ENCODE measurements at places on chromosomes 1 and 21.

DNA sequence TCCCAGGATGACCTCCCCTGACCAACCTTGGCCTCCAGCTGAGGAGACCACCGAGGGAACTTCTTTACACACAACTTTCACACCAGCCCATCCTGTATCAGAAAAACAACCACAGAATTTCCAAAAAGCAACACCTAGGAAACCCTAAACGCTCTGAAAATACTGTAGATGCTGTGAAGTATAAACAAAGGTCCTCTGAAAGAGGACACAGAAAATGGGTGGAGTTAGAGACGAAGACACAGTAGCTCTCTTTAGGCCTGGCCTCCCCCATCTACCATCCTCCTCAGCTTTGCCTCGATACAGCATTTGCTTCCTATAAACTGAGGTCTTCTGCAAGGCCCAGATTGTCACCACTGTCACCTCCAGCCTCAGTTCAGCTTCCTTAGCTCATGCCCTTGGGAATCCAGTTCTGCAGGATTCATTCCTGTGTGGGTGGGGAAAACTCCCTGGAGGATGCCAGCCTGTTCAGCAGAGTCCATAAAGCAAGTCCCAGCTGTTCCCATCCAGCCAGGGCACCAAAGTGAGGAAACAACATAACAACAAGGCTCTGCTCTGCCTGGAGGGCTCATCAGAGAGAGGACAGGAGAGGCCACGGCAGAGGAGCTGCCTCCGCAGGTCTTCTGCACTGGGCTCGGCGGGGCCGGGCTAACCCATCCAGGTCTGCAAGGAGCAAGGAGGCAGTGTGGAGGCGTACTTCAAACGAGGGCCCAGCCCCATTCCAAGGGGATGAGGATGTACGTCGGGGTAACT lies 15.0 kb downstream of the PIK3C2B start:
- DNase-seq = no peak

DNA sequence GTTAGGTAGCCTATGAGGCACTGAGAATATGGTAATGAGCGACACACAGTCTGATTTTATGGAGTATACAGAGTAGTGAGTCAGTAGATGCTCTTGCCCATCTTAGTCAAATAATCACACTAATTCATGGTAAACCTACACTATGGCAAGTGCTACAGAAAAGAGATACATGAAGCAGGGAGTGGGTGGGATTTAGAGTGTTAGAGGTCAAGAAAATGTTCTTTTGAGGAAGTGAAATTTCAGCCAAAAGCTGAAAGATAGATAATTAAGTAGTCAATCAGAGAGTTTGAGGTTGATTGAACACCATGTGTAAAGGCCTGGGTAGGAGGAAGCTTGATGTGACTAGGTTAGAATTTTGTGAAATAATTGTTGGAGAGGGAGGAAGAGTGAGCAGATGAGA lies 14.7 kb downstream of the MDM4 start:
- no peak for DNase-seq

DNA sequence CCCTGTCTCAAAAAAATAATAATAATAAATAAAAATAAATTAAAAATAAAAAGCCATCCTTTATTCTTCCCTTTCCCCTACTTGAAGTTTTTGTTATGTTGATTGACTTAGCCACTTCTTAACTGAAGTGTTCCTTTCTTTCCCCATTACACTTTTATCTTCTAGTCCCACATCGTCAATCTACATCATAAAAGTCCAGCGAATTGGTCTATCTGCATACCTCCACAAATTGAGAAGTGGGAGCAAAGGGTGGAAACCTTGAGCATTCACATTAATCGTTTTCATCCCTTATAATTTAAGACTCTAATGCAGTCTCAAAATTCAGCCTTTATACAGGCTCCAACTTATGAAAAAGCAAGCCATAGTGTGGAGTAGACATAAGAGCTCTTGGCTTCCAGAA lies 6.5 kb upstream of the ZYG11A start:
- no peak for DNase-seq

GRCh38 chr1:5129746-5130355 lies 475.4 kb downstream of the AJAP1 start:
- DNase-seq = no peak

GRCh38 chr1:22454476-22455056 lies 2.9 kb downstream of the ZBTB40 start:
- DNase-seq = no peak

- DNase-seq = no peak
Observed at GRCh38 chr1:76129731-76130130, 55.2 kb downstream of the ST6GALNAC3 start.

DNA sequence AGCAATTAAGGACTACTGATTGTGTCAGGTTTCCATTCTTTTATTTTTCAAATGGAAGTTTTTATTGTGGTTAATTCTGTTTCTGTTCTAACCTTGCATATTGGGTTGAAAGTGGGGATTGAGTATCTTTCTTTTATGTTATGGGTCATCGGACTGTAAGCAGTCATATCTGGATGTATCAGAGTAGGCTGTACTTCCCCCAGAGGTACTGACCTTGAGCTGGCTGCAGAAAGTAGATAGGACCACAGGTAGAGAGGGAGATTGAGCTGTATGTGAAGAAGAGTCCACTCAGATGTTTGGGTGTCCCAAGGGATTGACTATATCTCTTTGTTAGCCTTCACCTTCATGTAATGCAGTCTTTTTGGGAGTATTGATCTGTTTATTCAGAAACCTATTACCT lies 20.5 kb upstream of the ALG14 start:
- DNase-seq = no peak

DNA sequence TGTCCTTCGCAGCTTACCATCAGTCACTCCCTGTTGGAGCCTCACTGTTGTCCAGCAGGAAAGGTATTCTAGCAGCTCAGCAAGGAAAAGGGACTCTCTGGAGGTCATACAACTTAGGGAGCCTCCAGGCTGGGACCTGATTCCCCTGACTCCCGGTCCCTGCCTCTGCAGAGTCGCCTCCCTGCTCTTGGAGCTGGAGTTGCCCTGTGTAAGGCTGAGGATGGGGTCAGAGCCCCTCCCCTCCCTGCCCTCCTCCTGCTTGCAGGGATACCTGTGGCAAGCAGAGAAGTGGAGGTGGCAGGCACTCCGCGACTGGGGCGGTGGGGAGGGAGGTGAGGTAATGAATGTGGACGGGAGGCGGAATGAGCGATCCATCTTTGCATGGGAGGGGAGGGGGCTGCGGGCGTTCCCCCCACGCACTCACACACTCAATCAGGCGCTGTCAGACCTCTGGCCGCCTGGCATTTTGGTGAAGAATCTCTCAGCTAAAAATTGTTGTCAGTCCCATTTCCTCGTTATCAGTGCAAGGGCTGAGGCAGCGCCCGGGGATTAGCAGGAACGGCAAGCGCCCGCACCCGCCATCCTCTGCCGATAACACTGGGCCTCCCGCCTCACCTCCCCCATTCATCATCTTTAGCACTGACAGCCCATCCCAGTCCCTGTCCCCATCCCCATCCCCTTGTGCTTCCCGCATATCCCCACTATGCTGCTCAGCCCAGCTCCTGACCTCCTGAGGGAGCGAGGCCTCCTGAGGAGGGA lies 64.3 kb downstream of the TMEM53 start:
- no peak for DNase-seq

- DNase-seq = no peak
Observed at GRCh38 chr1:53142226-53142853, at the start of gene SLC1A7. Gene SLC1A7, minus strand, starts transcription at chr1:53142638. Its CDS starts 189 bp downstream, at chr1:53142449.

GRCh38 chr21:43812957-43813655 lies 23.7 kb downstream of the RRP1 start:
- no peak for DNase-seq

DNA sequence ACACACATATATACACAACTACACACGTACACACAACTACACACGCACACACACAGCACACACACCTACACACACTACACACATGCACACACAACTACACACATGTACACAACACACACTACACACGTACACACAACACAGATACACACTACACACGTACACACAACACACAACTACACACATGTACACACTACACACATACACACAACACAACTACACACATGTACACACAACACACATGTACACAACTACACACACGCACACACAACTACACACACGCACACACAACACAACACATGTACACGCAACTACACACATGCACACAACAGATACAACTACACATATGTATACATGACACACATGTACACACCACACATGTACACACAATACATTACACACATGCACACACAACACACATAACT lies 318.1 kb downstream of the CAMTA1 start:
- no peak for DNase-seq

DNA sequence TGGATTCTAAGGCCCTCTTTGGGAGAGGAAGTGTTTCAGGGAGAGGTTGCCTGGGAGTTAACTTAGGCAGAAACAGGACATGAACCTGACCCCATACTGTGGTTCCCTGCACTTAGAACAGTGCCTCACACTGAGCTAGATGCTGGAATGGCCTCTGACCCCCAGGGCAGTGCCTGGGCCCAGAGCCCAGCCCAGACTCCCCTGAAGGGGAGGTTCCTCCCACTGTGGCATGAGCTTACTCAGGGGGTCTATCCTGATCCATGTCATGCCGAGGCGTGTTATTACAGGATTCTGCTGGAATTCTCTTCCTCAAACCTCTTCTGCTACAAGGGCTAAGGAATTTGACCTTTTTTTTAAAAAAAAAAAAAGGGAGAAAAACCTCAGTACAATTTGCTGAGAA lies 72.2 kb downstream of the MRPL37 start:
- no peak for DNase-seq

GRCh38 chr1:92953491-92953890 lies 7.8 kb downstream of the DIPK1A start:
- no peak for DNase-seq

- DNase-seq = no peak
Observed at GRCh38 chr1:93061895-93062792, 16.9 kb upstream of the MTF2 start.

DNA sequence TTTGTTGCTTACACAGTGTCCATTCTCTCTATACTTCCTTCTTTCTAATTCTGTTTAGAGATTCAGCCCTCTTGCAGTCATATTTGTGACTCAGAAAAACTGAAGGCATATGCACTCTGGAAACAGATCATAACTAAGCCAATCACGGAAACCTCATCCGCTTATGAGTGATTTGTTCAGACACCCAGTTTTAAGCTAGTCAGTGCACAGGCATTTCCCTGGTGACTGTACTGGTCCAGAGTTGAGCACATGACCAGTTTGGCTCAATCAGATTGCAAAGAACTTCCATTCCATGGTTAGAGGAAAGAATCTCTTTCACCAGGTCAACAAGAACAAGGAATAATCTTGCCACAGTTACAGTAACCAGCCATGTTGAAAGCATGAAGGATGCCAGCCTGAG lies 69.2 kb upstream of the SGIP1 start:
- no peak for DNase-seq

DNA sequence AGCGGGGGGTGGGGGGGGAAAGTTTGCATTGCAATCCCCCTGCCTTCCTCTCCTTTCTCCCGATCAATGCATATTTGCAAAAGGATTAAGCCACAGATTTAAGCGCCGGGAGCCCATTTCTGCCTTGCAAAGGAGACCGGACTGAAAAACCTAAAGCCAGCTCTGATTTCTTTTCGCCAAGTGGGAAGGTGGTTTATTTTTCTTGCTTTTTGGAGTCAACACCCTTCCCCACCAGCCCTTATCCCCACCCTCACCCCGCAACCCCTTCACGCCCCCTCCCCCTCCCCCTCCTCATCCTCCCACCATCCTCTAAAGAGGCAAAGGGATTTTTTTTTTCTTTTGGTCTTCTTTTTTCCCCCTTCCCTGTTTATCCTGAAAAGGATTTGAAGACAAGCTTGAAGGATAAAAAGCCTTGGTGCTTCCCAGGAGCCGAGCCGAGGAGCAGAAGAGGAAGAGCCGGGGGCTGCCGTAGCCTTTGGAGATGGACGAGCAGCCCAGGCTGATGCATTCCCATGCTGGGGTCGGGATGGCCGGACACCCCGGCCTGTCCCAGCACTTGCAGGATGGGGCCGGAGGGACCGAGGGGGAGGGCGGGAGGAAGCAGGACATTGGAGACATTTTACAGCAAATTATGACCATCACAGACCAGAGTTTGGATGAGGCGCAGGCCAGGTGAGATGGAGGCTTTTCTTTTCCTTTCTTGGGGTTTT lies 513 bp downstream of the PBX1 start:
- peak; percentile 68 for DNase-seq

DNA sequence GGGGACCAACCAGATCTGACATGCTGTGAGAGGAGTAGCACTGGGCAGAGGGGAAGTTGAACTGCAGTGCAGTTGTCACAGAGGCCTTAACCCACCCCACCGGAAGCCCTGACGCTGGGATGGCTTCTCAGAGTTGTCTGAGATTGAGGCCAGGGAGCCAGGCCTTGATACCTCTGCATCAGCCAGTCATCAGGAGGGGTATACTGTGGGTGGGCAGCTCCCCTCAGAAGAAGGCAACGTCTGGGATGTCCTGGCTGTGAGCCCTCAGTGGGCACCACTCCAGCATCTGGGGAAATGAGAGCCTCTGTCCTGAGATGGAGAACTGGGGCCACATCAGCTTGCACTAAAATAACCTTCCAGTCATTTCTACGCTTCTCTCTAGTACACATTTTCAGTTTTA lies 47.9 kb upstream of the BCAR3 start:
- DNase-seq = no peak

DNA sequence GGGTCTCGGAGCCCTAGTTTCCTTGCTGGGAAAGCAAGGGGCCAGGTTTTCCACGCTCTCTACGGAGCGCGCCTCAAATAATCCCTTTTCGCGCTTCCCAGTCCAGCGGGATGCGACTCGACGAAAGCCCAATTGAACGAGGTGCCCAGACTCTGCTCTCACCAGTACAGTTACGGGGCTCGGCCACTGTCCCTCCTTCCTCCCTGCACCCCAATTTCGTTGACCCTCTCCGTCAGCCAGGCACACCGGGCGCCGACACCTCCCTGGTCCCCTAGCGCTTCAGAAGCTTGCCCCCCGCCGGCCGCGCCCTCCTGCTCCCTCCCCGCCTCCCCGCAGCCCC lies 389 bp downstream of the SEMA6C start:
- no peak for DNase-seq

DNA sequence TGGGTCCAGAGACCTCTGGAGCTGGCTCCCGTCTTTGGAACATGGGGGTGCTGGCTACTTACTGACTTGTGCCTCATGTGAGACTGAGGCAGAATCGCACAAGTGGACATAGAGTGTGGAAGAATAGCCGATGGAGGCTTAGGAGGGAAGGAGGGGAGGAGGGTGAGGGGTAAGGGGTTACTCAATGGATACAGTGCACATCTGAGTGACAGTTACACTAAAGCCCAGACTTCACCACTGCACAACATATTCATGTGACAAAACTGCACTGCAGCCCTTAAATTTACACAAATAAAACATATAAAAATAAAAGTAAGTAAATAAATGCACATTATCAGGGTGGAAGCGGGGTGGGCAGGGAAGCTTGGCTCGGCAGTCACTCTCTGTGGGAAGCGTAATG lies 197.7 kb upstream of the RAB4A start:
- no peak for DNase-seq

- peak; percentile 59 for DNase-seq
Observed at GRCh38 chr1:245458761-245459174, 304.0 kb downstream of the KIF26B start.

GRCh38 chr1:20089328-20090077 lies 19.5 kb downstream of the PLA2G5 start:
- DNase-seq = no peak

GRCh38 chr1:100708476-100709062 lies 11.0 kb upstream of the VCAM1 start:
- no peak for DNase-seq
